Fibroblast of mammary gland (primary cell): ENCODE measurements at places on chromosomes 2 and 18.

DNA sequence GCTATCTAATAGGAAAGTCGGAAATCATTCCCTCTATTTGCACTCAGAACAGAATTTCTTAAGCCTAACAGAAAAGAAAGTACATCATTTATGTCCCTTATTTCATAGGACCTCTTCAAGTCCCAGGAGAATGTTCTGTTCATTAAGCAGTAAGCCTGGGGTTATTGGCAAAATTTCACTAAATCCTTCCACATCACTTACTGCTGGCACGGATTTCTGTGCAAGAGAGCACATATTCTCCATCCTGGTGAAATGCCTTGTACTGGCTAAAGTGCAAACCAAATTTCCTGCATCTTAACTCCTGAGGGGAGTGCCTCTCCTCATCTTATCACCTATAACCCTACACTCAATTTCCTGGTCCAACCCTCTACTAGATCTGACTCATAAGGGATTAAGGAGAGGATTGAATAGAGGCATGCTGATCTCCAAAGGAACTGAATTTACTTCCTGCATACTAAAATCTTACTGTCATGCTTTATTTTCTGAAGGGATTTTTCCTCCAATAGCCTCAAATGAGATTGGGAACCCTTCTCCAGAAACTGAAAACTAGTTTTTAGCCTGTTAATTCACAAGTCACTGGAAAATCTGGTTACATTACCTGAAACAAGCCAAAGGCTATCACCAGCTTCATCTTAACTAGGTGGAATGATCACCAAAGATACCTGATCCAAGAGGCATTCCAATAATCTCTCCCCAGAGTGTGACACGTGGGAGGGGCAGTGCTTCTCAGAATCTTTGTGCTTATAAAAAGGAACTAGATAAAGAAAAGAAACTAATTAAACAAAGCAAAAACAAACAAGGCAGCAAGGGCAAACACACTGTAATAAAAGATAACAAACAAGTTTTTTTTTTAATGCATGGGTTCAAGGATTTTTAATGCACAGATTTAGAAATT, 311.1 kb downstream of the NR4A2 start:
- DNase-seq: no peak

DNA sequence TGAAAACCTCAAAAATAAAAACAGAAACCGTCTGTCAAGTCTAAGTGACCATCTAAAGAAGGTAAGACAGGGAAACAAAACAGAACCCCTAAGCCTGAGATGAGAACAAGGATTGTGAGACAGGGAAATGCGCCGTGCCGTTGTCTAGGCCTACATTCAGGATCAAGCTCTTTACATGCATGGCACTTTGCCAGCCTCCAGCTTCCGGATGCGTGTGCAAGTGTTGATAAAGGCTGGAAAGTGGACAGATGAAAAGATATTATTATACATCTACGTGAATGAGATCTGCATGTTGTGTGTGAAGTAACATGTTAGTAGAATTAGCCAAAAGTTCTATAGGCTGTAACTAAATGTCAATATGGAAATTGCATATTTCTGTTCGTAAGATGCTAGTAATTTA, 28.6 kb upstream of the TMEM87B start:
- DNase-seq: no peak

- no peak for DNase-seq
These were observed 279.4 kb downstream of the CCDC178 start for GRCh38 chr18:33161131-33161530.

- DNase-seq: no peak
These were observed 54.3 kb downstream of the NEB start for GRCh38 chr2:151679994-151680393.

GRCh38 chr2:44510246-44510645, 148.5 kb downstream of the CAMKMT start:
- DNase-seq: peak; percentile 3

DNA sequence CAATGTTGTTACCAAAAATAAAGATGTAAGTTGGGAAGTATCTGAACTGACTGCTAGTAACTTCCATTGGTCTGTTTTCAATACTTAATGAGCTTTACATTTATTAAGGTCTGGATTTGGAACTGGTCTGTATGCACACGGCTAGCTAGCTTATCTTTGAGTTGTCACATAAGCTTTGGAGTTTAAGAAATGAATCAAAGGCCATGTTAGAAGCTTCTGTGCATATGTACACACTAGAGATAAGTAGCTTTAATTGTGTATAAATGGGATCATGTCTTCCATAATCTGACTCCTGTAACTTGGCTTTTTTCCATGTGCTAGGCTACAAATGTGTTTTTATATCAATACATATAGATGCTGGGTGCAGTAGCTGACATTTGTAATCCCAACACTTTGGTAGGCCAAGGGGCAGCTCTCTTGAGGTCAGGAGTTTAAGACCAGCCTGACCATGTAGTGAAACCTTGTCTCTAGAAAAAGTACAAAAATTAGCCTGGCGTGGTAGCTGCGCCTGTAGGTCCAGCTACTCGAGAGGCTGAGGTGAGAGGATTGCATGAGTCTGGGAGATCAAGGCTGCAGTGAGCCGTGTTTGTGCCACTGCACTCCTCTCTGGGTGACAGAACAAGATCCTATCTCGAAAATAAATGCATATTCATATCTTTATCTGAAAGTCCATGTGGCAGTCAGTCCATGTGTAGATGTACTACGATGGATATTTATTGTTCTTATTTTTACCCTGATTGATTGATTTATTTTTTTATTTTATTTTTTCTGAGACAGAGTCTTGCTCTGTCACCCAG, 27.2 kb downstream of the ATIC start:
- no peak for DNase-seq

DNA sequence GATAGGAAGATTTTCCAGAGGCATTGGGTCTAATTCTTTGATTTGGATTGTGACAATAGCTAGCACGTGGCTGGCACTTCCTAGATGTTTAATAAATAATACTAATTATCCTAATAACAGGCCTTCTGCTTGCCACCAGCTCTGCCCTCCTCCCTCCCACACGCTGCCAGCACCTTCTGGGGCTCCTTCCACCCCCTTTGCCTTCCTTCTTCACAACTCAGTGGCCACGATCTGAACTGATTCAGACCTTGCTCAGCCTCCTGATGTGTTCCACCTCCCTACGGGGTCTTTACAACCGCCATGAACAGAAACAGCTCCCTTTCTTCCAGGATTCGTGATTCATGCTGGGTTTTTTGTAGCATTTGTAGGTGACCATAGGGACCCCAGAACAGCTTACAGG, 310.3 kb upstream of the HS6ST1 start:
- no peak for DNase-seq

DNA sequence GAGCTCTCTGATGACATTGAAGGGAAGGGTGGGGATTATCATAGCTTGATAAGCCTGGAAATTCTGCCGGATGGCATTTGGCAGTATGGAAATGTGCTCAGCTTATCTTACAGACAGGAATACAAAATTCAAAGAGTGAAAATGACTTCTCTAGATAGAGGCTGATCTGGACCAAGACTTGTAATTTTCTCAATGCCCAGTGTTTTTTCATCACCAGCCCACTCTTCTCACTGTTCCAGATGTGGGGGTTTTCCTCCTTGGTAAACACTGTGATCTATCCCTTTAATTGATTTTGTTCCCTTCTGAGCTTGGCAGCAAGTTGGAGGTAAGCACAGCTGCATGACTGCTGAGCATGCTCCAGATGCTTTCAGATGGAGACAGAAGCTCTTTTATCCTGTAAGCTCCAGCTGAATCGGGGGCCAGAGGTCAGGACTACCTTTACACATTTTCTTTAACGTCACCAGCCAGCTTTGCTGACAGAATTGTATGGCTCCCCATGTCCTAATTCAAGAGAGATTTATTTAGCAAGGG, 287.4 kb upstream of the TCF4 start:
- DNase-seq: peak; percentile 37

GRCh38 chr2:177340158-177340557, 52.4 kb upstream of the AGPS start:
- DNase-seq: peak; percentile 47

DNA sequence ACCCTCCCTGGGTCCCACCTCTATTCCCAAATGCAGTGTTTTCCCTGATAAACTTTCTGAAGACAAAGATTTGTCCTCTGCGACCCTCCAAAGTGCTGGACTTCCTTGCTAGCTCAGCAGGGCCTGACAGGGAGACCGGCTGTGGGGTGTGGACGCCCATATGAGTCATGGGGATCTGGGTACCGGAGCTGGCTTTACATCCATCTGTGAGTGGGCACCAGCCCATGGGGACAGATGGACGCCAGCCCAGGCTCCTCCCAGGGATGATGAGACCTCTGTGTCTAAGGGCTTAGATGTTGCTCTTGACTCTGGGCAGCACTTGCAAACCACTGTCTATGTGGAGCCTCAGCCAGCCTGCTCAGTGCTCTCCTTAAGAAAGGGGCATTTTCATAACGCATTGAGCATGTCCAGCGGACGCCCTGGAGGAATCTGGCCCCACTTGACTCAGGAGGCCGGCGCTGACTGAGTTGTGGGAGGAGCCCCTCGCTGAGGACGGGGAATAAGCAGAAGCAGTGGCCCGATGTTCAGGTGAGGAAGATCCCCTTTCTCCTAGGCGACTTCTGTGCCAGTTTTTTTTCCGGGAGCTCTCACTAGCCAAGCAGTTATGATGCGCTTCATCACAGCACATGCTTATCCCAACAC, 229.4 kb upstream of the MYT1L start:
- no peak for DNase-seq

DNA sequence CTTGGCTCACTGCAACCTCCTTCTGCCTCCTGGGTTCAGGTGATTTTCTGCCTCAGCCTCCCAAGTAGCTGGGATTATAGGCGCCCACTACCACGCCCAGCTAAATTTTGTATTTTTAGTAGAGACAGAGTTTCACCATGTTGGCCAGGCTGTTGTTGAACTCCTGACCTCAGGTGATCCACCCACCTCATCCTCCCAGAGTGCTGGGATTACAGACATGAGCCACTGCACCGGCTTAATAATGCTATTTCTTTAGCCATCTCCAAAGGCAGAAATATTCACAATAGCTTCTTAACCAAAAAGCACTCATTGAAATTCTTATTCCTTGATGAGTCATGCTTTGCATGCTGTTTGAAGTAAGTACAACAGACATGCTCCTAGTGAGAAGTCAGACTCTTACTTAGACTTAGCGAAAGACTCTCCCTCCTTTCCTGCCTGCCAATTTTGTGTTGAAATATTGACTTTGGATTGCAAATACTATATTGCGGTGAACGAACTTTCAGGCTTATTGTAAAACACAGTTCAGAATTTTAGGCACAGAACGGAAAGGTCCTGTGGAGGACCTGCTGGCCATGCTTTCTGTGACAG, 4.4 kb downstream of the ACTR3 start:
- peak; percentile 96 for DNase-seq

DNA sequence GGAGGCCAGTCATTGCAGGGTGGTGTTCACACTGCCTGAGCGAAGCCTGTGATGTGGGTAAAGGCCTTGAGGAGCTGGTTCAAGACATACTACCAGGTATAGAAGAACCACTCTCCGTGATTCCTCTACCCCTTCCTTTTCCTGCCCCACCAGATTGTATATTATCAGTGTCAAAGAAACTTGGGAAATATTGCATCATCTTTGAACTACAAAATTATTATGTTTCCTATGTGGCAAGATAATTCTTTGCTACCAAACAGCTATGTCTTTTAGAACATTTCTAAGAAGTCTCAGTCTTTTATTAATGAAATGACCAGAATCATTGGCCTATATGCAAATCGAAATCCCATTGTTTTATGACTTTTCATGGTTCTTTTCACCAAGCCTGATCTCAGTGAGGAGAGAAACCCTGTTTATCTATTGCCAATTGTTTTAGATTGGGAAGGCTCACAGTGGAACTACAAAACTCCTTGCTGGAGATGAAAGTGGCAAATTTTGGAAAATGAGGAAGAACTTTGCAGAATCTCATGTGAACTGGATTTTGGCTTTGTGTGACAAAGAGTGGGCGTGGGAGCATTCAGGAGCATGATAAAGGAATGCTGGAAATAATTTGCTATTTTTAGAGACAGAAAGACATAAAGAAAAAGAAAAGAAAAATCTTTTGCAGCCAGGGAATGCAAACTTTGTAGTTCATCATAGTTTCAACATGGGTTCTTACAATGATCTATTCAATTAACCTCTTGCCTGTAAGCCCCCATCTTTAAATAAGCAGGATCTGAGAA, 286.9 kb downstream of the INSIG2 start:
- peak; percentile 34 for DNase-seq

GRCh38 chr2:164642268-164642667, 21.0 kb upstream of the GRB14 start:
- no peak for DNase-seq

DNA sequence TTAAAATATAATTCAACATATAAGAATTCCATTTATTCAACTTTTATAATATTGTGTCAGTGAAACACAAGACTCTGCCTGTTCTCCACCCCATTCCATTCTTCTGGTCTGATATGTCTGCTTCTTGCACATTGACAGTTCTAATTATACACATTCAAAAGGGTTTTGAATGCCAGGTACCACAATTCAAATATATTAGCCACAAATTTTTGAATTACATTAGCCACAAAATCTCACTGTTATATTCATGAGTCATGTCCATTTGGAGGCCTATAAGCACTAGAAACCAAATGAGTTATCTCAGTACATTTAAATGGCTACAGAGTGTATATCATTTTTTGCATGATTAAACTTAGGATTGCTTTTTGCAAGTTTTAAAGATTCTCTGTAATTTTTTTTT, 72.1 kb downstream of the CCDC150 start:
- DNase-seq: no peak

DNA sequence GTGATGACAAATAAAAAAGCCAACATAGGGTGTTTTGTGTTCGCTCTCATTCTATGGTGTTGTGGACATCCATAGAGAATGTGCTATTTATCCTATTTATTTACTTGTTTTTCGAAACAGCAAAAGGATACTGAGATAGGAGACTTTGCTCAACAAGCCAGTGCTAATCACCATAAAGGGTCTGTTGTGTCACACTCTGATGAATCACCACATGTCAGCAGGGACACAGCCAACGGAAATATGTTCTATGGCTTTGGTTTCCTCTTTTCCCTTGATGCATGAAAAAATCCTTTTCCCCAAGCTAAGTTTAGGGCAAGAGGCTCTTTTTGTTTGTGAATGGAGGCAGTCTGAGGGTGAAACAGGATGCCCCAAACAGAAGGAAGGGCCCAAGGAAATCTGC, 154.3 kb downstream of the RNF152 start:
- DNase-seq: peak; percentile 65

GRCh38 chr18:79411614-79412526, 16.1 kb downstream of the NFATC1 start:
- DNase-seq: no peak

DNA sequence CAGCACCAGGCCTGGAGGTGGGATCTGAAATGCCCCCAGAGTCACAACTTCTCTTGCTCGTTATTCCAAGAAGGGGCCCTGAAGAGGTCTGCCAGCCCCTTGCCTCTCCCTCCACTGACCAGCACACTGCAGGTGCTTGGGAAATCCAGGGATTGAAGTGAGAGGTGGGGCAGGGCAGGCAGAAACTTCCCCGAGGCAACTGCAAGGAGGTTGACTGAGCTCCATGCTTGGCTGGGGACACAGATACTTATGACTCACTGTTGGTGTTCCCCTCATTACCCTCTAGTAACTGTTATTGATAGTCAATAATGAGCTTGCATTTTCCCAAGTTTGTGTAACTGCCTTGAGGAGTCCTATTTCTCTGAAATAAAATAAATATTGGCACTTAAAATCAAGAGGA, 47.5 kb downstream of the MARCO start:
- no peak for DNase-seq
